NCI-H524 treated with DMSO at 0.1 percent for 48 hours (cell line): ENCODE measurements at places on chromosomes 7 and 10.

GRCh38 chr7:91396-92175, 100.8 kb upstream of the FAM20C start:
- DNase-seq: no peak

GRCh38 chr7:101733713-101734475, 83.5 kb upstream of the CUX1 start:
- DNase-seq: no peak

DNA sequence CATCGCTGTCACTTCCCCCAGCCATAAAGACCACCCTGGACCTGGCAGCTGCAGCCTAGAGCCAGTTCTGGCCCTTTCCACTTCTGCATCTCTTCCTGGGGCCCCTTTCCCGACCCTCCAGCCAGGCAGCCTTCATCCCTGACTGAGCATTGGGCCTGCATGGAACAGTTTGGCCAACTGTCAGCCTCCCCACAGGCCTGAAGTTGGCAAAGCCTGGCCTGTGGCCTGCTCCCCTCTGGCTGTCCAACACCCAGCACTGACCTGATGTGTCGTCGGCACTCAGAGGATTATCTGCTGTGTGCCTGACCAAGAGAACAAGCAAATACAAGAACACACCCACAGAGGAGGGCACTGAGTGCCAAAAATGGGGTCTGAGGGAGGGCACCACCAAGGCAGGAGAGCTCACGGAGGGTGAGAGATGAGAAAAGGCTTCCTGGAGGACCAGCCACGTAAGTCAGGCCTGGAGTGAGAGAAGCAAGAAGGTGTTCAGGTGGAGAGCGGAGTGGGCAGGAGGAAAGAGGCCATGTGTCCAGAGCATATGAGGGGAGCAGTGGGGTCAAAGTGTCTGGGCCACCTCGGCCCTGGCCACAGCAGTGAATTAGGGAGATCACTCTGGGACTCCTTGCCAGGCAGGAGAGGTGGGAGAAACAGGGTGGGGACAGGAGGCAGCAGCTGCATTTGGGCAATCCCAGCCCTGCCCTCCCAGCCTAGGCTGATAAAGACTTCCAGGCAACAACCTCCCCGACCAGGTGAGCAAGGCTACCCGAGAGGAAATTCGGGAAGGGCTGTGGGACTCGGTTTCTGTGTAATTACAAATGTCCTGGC, 4.5 kb downstream of the GPRIN2 start:
- DNase-seq: no peak

- DNase-seq: no peak
Measured at GRCh38 chr10:31762316-31762715, 166.3 kb downstream of the ARHGAP12 start.

DNA sequence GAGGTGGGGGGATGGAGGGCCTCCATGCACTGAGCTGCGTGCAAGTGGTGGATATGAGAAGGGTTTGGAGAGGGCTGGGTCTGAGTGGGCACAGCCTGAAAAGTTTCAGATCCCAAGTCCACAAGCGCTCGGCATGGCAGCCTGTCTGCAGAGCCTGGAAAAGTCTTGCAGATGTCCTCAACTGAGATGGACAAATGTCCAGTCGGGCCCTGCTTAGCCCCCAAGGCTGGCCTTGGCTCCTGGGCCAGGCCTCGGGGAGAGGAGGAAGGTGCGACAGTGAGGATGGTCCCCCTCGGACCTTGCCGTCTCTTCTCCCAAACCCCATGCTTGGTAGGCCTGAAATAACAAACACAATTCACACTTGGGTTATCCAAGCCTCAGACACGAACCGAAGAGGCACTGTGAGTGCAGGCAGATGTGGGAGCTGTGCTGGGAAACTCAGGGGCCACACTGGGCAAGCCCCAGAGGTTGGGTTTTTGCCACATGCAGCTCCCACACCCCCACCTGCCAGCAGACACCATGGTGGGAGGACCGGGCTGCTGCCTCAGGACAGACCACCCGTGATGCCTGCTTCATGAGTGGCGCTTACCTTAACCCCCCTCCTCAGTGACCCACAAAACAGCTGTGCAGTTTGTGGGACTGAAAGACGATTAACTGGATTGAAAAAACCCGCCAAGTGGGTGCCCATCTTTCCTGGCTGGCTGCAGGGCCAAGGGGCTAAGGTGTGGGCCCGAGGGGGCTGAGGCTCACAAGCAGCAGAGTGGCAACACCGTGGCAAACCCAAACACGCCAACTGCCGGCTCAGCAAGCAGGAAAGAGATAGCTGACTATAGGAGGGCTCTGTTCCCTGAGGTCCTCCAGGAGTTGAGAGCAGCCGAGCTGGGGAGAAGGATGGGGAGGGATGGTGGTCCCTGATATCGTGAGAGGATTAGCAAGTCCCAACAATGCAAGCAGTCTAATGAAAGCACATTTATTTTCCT, 156.8 kb downstream of the RNF216 start:
- DNase-seq: no peak

DNA sequence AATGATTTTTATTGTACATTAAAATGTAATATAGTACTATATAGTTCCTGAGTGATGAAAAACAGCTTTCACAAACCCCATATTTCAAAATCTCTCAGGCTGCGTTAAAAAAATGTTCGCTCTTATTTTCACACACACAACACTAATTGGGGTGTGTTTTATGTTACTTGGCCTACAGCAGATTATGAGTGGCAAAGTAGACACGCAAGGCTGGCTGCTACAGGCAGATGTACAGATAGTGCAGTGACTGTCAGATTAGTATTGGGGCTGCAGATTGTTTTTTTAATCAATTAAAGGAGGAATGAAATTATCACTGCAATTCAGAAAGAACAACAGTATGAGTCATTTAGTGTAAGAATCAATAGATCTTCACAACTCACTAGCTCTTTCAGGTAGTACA, 65.2 kb upstream of the ICA1 start:
- no peak for DNase-seq

DNA sequence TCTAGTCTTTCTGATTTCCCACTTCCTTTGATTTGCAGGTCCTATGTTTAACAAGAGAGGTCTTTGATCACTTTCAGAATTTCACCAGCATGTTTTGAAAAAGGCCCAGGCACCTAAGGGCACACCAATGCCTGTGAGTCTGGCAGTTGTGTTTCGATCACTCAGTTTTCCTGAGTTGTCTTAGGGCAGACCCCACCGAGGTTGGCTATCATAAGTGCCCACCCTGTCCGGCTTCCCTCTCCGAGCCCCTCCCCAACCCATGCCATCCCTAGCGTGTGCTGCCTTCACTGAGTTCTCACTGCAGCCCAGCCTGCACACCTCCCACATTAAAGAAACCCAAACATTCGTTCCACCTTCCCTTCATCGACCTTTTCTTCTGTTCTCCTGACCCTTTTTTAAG, 257.9 kb downstream of the GRID1 start:
- no peak for DNase-seq

DNA sequence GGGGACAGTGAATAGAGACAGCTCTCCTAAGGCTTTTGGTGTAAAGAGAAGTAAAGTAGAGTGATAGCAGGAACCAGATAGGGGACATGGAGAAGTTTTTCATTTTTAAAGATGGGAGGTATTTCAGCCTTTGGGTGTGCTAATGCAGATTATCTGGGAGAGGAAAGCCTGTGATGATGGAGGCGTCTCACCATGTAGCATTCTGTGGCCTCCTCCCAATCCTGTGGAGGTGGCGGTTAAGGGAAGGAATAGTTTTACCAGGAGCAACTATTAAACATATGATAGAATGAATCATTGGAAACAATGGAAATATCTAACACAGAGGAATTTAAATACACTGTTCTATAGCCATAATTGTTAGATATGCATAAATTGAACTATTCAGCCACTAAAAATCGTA, 101.3 kb downstream of the CNNM2 start:
- DNase-seq: no peak

GRCh38 chr10:121552746-121553145, 45.5 kb downstream of the FGFR2 start:
- DNase-seq: no peak

DNA sequence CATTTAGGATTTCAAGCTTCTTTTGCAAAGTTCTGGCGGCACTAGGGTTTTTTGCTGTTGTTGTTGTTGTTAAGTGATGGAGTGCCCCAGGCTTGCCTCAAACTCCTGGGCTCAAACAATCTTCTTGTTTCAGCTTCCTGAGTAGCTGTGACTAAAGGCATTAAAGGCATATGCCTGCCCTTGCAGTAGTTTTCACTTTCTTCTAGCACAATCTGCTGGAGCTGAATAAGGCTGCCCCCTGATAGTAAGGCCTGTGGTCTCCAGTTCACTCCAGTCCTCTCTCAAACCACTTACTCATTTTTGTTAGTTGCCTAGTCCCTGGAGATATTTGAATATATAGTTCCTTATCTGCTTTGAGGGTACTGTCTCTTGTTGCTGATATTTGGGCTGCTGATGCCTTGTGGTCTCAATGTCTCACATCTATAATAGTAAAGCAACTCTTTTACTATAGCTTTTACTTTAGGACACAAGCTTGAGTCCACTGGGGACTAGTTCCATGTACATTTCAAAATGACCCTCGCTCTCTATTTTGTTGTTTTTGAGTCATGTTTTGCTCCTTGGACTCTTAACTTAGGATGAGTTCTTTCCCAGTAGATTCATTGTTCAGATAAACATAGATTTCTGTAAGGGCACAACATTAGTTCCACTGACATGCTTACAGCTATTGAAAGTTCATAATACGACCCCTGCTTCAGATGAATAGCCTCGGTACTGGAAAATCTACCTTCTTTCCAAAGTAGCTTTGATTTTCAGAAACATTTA, 25.5 kb downstream of the PHF14 start:
- DNase-seq: no peak
